ENCODE measurements at places on chromosomes 2 and 18.
A peak's percentile ranks its signal among the peaks of the same experiment; 100 is the strongest.

DNA sequence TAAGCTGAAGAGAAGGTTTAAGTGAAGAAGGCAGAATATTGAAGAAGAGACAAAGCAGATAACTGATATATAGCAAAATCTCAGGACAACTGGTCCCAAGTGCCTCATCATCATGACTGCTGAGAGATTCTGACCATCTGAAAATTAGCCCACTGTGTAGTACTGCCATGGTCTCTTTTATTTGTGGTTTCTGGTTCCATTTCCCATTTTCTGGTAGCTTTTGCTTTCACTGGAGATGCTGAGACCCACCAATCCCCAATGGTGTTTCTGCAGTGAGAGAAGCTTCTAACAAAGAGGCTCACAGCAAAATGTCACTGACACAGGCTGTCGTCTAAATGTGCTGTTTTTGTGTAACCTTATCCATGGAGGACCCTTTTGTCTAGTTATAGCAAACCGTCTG is 79.5 kb downstream of the TMEM163 start:
- no peak for DNase-seq

DNA sequence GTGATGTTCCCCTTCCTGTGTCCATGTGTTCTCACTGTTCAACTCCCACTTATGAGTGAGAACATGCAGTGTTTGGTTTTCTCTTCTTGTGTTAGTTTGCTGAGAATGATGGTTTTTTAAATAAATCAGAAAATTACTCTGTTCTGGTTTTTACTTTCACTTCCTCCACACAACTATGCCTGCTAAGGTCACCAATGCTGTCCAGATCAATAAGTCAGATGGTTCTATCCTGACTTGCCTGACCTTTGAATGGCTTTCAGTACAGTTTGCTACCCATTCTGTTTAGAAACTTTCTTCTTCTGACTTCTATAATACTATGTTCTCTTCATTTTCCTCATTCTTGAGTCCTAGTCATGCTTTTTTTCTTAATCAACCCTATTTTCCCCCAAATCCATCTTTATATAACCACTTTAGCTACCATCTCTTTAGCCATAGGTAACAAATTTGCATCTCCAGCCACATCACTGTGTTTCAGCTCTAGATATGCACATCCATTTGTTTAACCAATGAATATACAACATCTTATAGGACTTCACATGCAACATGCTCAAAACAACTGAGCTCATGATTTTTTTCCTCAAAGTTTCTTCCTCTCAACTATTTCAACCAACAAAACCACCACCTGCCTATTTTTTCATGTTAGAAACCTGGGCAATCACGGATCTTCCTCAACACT is 58.8 kb upstream of the SLC38A11 start:
- DNase-seq: no peak

DNA sequence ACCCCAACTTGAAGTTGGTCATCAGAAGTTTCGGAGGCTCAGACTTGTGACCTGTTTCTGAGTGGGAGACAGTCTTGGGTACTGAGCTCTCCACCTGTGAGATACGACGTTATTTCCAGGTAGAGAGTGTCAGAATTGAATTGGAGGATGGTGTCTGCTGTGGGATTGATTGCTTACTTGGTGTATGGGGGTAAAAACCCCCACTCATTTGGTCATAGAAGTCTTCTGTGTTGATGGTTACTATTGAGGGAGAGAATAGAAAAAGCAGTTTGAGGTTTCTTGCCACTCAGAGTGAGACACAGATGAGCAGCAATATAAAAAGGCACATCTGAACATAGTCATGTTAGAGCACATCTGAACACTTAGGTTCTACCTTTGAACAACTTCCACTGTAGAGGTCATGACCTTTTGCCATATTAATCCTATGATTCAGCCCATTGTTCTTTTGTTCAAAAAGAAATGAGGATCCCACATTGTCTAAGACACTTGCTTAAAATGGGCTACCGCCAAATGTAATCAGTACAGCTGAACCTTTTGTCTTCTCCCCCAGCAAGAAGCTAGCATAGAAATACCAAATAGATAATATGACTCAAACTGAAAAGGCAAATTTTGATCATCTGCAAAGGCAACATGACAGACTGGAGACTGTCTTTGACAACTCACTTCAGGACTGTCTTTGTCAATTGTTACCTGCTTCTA is 73.3 kb downstream of the NAB1 start:
- no peak for DNase-seq

DNA sequence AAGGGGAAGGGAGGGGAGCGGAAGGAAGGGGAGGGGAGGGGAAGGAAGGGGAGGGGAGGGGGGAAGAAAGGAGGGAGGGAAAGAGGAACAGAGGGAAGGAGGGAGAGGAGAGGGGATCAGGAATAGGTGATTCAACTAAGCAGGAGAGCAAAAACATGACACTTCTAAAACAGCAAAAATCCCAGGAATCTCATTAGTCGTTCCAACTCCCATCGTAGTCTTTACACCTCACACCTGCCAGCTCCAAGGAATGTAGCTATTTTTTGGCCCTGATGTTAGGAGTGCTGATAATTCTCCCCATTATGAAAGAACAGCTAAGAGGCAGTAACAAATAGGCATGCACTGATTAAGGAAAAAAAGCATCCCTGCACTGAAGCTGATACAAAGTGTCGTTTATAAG is 709.9 kb upstream of the PKDCC start:
- no peak for DNase-seq

- no peak for DNase-seq
Measured at GRCh38 chr2:182182436-182182835, 196.8 kb downstream of the PPP1R1C start.

DNA sequence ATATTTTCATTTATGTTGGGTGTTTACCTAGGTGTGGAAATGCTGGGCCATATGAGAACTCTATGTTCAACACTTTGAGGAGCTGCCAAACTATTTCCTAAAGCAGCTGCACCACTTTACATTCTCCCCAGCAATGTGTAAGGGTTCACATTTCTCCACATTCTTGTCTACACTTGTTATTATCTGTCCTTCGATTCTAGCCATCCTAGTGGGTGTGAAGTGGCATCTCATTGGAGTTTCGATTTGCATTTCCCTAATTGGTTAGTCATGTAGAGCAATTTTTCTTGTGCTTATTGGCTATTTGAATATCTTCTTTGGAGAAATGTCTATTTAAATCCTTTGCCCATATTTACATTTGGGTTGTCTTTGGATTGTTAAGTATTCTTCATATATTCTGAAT is 21.9 kb downstream of the RNF144A start:
- DNase-seq: no peak

DNA sequence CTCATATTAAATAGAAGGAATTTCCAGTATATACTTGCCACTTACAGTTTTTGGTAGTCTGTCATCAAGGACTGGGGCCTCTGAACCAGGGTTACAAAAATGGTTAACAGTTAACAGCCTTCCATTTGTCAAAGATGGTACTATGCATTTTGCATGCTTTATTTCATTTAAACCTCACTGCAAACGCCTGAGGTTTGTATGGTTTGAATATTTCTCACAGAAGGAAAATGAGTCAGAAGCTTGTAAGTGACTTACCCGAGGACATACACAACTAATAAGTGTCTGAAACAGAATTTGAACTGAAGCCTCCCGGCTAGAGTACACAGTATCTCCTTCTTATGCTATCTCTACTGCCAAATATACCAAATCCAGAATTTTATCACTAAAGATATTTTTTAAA is 1593.5 kb upstream of the ACVR2A start:
- no peak for DNase-seq

GRCh38 chr18:3872641-3873040 is 422.7 kb downstream of the TGIF1 start:
- no peak for DNase-seq

DNA sequence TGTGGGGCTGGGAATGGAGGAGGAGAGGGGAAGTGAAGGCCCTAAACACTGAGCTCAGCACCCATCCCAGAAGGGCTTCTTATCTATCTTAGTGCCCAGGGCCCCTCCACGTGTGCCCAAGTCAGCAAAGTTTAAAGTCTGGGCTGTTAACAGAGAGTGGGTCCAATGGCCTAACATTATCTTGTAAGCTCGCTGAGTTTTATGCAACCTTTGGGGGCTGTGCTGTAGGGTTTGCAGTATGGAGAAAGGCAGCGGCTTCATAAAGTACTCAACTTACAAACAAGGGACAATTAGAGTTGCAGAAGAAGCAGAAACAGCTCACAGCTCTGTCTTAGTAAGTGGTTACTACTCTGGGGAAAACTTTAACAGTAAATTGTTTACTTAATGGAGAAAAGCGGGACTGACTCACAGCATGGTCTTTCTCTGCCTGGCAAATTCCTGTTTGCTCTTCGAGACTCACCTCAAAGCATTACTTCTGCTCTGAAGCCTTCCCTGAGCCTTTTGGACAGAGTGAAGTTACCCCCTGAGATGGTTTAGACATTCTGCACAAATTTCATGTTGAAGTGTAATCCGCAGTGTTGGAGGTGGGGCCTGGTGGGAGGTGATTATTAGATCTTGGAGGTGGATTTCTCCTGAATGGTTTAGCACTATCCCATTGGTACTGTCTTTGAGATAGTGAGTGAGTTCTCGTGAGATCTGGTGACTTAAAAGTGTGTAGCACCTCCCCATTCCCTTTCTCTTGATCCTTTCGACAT is 9.0 kb downstream of the ENOSF1 start:
- no peak for DNase-seq

GRCh38 chr2:55175254-55176093 is 56.6 kb downstream of the CLHC1 start:
- peak; percentile 20 for DNase-seq

GRCh38 chr2:1609040-1609439 is 135.3 kb downstream of the PXDN start:
- DNase-seq: no peak

DNA sequence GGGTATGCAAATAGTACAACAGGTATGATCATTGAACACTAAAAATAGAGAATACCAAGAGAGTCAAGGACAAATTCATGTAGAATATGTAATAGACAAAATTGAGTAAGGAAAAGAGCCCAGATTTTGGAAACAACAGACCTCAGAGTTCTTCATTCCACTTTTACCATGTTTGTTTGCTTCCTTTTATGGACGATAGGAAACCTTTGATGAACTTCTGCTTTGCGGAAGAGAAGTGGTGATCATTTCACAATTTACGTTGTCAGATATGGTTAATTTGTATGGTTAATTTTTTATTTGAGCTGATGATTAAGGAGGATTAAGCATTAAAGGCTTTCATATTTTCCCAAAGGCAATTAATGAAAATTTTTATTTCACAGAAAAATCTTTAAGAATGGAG is 16.3 kb downstream of the MARCHF7 start:
- no peak for DNase-seq

GRCh38 chr2:11681722-11682589 is 12.0 kb upstream of the NTSR2 start:
- DNase-seq: peak; percentile 41

GRCh38 chr2:74003494-74004211 is 18.9 kb downstream of the TET3 start:
- no peak for DNase-seq

GRCh38 chr18:50694147-50694546 is 125.7 kb downstream of the MRO start:
- no peak for DNase-seq

DNA sequence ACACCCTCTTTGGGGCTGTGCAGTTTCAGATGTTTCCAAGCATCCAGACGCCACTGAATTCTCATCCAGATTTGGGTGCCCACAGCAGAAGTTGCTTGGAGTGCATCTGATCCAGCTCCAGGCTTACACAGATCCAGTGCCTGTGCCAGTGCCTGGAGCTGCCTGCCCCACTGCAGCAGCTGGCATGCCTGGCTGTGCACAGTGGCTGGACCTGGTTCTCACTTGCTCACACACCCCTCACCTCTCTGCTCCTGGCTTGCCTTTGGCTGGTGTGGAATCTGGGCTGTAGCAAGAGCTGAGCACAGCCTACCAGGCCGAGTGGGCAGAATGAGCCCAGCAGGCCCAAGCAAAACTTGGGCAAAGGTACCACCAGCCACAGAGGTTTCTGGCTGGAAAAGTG is 137.9 kb downstream of the SPAG16 start:
- no peak for DNase-seq

- no peak for DNase-seq
Measured at GRCh38 chr2:239856620-239857285, 168.4 kb downstream of the NDUFA10 start.

GRCh38 chr2:170092436-170093060 is 85.4 kb upstream of the MYO3B start:
- DNase-seq: no peak

GRCh38 chr18:23137097-23137635 is 1.9 kb downstream of the CABLES1 start:
- DNase-seq: no peak

- peak; percentile 67 for DNase-seq
Measured at GRCh38 chr2:25951071-25951547, 31.2 kb downstream of the KIF3C start.

DNA sequence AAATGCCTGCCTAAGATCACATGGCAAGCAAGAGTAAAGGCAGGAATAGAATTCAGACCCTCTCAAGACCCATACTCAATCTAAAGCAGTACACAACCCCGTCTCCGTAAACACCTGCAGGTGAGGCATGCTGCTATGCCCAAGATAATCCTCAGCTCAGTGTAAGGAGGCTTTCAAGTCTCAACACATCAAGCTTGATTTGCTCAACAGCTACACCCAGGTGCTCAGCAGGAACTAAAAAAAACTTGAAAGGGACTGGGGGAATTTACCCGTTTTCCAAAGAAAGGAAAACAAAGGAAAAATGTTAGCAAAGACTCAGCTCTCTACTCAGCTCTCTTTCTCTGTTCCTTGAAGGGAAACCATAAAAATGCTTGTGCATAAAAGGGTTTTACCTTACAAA is 301.8 kb downstream of the C1D start:
- DNase-seq: no peak

DNA sequence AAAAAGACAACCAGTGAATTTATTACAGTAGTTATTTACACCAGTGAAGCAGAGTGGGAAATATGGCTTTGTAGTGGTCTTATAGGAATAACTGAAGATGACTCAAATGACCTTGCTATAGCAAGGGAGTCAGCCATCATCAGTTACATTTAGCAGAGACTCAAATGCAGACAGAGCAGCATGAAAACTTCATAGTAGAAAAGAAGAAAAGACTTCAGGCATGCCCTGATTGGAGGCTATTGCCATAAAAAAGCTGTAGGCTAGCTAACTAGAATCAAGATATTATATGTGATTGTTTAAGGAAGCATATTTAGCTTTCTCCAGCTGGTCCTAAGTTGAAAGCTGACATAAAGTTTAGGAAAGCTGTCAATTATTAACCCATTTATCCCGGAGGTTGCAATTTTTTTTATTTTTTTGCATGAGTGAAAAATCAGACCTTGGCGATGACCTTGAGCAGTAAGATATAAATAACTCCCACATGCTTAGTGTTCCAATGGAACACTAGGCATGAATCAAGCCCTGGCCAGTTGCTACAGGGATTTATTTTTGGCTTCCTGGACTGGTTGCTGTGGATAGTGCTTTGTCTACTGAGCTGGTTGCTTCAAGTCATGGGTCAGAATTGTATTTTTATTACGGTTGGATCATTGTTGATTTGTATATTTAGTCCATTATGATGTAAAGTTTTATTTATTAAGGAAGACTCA is 675.6 kb upstream of the VRK2 start:
- DNase-seq: no peak

Measured in NCI-H2029 (cell line).